IPS-NIHi11 (cell line): ENCODE measurements at places on chromosomes 12 and 14.

DNA sequence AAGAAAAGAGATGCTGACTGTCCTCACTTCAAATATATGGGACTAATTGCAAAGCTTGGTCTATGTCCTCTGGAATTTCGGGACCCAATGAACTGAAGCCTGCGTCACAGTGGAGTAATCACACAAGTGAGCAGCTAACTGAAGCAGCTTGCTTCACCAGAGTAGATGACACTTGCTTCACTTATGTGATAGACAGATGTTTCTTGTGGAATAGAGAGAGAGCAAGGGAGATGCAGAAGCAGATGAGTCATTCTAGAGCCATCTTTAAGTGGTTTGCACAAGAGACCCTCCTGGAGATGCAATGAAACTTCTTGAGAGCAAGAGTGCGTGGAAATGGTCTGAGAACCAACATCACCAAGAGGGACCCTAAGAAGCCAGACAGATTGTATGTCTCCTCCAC, 1537.1 kb upstream of the FLRT2 start:
- DNase-seq: no peak

DNA sequence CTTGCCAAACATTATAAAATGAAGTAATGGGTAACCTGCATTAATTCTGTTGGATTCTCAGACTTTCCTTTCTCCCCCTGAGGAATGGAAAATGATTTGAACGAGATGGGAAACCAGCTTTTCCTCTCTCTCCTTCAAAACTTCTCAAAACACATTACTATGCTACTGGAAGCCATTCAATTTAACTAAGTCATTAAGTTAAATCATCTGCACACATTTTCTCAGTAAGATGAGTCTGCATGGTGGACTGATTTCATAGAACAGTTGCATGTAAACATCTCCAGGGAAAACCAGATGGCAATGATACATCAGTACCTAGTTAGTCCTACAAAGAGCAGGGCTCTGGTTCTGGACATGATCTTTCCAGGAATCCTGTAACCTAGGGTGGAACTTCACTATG, 59.9 kb downstream of the BMP4 start:
- no peak for DNase-seq

DNA sequence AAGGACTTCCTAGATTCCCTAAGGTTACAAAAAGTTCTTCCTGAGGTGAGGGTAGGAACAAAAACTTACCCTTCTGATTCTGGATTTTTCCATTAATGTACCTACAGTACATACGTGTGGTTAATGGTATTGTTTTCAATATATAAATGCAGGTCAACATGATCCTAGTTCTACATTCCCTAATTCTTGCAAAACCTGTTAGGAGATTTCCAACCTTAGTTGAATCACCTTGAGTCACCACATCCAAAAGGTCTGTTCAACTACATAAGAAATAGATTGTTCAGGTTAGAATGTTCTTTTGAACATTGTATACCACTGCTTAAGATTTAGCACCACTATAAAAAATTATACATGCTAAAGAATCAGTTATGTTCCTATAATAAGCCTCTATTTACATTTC, 118.9 kb downstream of the GARIN6 start:
- no peak for DNase-seq

DNA sequence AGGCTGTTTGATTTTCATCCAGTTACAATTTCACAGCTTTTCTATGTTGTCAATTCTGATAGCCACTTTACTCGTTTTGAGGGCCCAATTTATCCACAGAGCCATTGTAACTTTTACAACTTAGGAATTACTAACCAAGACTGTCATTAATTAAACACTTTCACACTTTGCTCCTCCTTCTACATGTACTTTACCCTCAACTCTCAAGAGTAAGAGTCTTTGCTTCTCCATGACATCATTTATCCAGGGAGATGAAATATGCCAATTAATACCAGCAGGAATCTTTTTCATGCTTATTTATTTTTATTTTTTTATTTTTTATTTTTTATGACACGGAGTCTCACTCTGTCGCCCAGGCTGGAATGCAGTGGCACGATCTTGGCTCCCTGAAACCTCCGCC, 13.5 kb downstream of the SLIRP start:
- no peak for DNase-seq

GRCh38 chr12:106903241-106903945, 52.3 kb upstream of the TMEM263 start:
- peak; percentile 95 for DNase-seq

GRCh38 chr14:102939820-102940561, 17.5 kb downstream of the AMN start:
- no peak for DNase-seq

- DNase-seq: no peak
Observed at GRCh38 chr12:29396774-29397173, 15.8 kb upstream of the ERGIC2 start.

DNA sequence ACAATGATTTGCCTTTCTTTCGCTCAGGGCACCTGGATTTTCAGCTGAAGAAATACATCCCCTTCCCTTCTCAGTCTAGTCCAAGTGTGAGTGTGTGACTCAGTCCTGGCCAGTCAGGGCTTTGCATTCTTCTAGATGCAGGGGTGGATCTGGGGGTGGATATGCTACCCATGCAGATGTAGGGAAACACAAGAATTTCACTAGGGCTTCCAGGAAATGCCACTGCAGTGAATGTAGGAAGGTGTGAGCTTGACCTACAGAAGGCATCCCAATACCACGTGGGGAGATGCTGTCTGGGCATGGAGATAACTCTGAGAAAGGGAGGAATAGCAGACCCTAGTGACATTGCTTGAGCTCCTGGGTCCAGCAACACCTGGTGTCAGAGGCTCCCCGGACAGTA, 404.2 kb downstream of the GLT1D1 start:
- DNase-seq: no peak

- no peak for DNase-seq
Observed at GRCh38 chr12:27206801-27207502, 37.1 kb upstream of the STK38L start.

- DNase-seq: no peak
Observed at GRCh38 chr14:76612654-76613053, 148.6 kb upstream of the VASH1 start.

DNA sequence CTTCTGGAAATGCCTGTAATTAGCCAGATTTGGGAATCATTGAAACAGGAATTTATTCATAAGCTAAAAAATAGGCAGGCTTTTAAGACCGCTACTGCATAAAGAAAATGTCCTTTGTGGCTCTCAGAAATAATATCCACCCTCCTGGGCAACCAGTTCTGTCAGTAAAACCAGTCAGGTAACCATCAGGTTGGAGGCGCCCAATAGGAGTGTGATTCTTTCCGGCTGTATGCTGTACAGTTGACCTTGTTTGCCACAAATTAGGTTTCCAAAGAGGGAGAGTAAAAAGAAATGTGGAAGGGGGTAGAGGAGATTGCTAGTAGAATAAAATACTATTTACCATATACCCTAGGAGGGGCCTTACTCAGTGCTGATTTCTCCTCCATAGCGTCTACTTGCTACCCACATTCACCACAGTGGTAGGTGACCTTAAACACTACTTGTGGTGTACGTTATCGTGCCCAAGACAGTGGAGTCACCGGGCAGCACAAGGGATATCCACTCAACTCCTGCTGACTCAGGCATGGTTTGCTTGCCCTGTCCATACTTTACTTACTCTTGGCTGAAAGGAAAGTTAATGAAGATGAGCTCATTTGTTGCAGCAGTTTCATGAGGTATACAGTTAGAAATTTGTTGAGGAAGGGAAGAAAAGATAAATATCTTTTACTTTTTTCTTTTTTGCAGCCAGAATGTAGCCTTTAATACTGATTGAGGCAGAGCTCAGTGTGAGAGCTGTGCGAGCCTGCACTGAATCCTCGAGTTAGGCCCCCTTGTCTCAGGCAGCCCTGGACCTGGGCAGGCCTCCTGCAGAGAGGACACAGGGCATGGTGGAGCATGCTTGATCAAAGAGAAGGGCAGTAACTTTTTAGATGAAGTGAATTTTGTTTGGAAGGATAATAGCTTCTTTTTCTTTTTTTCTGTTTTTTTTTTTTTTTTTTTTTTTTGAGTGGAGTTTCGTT, 76.7 kb downstream of the DIP2B start:
- no peak for DNase-seq

GRCh38 chr12:121233628-121234020, 23.7 kb downstream of the P2RX4 start:
- DNase-seq: no peak

DNA sequence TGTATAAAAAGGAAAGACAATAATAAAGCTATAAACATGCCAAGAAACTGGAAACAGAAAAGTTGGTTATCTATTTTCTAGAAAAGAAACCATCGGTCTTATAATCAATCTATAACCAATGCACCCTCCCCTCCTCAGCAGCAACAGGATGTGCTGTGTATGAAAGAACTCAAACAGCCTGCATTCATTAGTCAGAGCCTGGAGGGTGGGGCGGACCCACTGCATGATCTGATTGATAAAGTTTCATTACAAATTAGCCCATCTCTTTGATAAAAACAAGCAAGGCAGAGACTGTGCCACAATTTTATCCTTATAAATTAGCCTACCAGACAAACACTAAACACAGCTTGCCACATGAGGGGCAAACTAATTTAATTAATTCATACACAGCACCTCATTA, 448.1 kb downstream of the BCAT1 start:
- no peak for DNase-seq

DNA sequence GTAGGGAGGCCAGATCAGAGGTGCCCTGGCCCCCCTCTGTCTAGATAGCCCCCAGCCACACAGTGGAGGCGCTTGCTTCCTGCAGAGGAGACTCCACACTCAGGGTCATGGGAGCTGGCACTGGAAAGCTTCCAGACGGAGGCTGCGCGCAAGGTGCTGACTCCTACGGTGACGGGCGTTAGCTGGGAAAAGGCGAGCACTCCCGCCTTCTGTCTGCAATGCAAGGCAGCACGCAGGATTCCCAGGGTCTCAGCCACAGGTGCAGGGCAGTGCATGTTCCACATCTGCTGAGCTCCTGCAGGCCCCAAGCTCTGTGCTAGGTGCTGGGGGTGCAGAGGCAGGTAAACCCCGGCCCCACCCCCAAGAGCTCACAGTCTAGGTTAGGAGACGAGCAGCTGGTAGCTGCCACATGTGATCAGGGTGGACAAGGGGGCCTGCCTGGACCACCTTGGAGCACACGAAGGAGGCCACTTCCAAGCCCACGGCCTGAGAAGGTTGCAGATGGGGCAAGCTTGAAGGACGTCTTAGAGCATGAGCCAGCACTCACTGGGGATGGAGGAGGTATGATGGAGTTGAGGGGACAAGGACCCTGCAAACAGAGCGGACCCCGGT, 310.9 kb upstream of the DIO3 start:
- DNase-seq: no peak

DNA sequence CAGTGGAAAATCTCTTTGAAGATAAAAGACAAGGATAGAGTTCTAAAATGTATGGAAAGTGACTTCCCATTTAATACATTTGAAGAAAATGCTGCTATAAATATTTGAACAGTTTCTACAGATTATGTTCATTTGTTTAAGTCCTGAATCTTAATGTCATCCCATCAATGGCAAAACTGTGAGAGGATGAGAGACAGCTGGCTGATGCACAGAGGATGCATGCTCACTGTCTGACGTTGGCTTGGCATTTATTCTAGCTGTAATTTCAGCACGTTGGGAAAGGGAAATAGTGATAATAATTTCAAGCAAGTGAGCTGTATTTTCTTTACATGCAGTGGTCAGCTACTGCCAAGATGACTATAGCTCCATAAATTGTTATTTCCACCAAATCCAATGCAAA, 40.5 kb downstream of the PPFIA2 start:
- no peak for DNase-seq

DNA sequence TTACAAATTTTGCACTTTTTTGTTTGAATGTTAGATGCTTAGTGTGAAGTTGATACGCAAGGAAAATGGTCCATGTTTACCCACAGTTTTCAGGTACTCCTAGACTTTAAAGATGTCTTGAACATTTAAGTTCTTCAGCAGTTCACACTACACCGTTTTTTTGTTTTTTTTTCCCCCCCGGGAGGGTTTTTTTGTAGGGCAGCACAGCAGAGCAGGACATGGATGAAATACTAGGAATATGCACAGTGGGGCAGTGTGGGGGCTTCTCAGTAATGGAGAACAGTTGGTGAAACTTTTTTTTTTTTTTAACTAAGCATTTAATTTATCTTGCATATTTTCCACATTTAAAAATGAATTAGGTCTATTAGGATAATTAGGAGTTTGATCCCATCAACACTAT, 4.9 kb downstream of the RAN start:
- no peak for DNase-seq
